CD4-positive, alpha-beta T cell treated with Interleukin-6 at 100 ng/mL for 8 hours (primary cell): ENCODE measurements at places on chromosomes 1 and 21.

GRCh38 chr1:165138960-165139359, 217.6 kb downstream of the LMX1A start:
- no peak for DNase-seq

DNA sequence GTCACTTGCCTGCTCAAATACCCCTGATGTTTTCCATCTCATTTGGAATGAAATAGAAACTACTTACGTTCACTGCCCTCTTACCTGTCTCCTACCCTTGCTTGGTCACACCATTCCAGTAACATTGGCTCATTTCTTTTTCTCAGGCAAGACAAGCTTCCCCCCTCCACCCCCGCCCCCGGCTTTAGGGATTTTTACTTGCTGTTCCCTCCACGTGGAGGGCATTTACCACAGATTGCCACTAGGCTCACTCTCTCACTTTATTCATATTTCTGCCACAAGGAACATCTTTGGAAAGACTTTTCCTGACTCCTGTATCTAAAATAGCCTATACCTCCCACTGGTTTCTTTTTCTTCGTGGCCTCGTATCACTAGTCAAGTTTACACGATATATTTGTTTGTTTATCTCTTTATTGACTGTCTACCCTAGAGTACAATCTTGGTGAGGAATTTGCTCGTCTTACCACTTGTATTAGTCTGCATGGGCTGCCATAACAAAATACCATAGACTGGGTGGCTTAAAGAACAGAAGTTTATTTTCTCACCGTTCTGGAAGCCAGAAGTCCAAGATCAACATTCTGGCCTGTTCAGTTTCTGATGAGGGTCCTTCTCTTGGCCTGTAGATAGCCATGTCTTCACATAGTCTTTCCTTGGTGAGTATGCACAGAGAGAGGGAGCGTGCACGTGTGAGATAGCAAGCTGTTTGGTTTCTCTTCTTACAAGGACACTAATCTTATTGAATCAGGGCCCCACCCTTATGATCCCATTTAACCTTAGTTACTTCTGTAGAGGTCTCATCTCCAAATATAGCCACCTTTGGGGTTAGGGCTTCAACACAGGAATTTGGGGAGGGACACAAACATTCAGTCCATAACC, 126.2 kb downstream of the NRDC start:
- DNase-seq = no peak

DNA sequence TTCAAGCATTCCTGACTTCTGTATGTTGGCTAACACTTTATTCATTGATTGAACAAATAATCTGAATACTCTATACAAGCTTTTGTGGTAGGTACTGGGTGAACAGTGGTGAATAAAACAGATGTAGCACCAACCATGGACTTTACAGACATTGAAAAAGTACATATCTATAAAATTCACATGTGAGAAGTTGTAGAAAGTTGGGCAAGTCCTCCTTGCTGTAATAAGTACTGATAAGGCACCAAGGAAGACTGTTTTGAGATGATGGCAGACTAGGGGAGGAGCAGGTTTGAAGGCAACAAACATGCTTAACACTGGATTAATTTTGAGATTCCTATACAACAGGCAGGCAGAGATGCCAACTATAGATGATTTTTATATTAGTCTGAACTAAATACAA, 42.4 kb downstream of the RNF2 start:
- no peak for DNase-seq

GRCh38 chr1:78297836-78298235, 192.9 kb upstream of the PTGFR start:
- no peak for DNase-seq

DNA sequence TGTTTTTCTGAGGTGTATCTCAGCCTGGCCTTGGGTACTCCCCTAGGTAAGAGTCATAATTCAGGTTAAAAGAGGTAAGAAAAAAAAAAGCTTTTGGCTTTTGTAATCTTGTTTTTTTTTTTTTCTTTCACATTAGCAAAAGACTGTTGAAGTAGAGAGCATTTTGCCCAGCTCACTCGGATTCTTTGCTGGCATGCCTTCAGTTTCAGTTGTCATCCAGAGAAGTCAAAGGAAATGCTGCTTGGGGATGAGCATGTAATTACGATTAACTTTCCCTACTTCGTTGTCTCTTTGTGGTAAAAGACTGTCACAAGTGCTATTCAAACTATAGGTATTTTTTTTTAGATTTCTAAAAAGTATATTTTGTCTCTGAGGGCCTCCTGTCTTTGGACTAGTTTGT, 6.3 kb downstream of the BACH1 start:
- no peak for DNase-seq

DNA sequence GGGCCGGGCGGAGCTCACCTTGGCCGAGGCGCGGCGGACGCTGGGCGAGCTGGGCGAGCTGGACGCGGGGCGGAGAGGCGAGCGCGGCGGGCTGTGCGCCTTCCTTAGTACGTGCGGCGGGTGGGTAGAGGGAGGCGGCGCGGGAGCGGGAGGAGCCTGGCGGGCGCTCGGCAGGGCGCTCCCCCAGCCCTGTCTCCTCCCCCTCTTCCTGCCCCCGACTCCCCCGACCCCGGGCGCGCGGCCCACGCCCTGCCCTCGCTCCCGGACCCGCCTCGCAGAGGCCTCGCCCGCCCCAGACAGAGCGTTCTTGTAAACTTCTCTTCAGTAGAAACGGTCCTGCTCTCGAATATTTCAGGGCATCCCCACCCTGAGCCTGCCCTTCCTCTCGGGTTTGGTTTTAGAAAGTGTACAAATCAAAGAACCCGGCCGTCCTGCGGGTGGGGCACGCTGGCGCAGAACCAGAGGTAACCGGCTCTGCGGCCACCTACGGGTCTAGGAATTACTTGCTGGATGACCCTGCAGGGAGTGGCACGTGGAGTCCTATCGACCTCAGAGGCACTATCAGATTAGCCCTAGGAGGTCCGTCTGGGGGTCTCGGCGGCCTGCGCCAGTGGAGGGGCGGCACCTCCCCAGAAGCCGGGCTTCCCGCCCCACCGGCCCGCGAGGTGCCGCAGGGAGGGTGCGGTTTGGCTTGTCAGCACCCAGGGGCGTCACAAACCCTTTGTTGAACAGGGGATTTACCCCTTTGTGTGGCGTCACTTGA, at the start of gene S100A10:
Gene S100A10, minus strand, starts transcription at position 126 of the 763 bp plus-strand sequence. CDS start 7,629 bp downstream, outside the sequence.
- DNase-seq = peak; percentile 83

DNA sequence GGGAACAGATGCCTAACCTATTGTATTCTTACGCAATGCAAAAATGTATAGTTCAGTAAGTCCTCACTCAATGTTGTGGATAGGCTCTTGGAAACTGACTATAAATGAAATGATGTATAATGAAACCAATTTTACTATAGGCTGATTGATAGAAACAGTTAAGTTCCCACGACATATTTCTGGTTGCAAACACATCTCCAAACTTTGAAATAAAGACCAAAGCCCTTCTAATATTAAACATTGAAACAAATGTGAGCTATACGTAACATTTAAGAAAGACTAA, 29.1 kb downstream of the MAP3K21 start:
- DNase-seq = no peak

DNA sequence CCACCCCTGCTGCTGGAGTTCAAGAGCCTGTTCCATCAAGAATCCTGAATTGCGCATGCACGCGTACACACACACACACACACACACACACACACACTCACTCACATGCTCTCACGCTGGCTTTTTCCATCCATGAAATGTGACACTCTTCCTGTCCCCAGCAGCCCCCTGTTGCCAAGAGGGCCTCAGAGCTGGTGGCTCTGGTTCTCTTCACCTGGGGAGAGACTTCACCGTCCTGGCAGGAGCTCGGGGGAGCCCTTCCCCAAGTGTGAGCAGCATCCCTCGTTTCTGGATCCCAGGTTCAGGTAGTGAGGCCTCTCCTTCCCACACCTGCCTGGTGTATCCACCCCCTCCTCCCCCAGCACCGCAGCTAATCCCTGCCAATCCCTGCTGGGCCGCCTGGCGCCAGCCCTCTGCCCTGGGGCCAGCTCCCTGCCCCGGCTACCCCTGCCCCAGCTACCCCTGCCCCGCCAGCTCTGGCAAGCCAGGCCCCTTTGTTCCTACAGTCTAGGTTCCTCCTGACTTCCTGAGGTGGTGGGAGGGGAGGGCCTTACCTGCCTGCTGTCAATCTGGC, 9.9 kb downstream of the PLOD1 start:
- DNase-seq = no peak

GRCh38 chr1:180501865-180502360, 464 bp downstream of the ACBD6 start:
- DNase-seq = peak; percentile 14

- DNase-seq = no peak
Measured at GRCh38 chr1:177848577-177848976, 121.3 kb downstream of the SEC16B start.

- no peak for DNase-seq
Measured at GRCh38 chr1:212909652-212910063, 40.7 kb upstream of the VASH2 start.

DNA sequence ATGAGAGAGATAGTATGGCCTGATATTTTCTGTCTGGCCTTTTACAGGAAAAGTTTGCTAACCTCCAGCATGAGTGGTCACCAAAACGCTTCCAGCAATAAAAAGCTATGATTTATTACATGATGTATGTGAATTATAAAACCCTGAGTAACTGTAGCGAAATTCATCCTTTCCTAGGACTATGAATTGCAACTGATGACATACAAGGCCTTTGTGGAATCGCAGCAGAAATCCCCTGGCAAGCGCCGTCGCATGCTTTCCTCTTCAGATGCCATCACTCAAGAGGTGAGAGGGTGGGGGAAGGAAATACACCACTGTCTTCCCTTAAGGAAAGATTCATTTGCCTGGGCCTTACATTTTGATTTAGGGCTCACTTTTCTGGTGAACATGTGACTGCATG, 117.9 kb downstream of the MACF1 start:
- DNase-seq = no peak

DNA sequence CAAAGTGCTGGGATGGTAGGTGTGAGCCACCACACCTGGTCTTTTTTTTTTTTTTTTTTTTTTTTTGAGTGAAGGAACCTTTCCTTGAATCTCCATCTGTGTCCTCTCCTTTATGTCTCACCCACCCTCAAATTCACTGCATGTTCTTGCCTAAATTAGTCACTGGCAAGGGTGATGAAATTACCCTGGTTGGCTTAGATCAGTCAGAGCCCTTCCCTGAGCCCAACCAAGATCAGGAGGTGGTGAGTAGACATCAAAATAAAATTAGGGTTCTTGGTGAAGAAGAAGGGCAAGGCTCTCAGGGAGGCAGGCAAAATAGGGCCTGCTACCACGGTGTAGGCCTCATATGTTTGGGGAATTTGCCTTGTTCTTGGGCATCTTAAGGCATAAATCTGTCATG, 5.3 kb upstream of the TNN start:
- no peak for DNase-seq

DNA sequence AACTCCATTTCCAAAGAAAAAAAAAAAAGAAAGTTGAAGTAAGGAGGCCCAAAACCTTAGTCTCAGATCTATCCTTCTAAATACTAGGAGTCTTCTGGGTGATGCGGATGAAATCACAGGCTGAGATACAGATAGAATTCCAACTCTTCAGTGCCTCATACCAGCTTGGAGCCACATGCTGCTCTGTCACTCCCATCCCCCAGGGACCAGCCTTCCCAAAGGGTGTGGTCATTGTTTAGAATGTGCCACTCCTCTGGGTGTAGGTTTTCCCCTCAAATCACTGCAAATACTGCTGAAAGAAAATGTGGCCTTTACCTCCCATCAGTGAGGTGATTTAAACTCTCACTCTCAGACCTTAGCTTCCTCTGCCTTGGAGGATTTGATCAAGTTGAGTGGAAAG, 112.9 kb downstream of the CDC7 start:
- no peak for DNase-seq

DNA sequence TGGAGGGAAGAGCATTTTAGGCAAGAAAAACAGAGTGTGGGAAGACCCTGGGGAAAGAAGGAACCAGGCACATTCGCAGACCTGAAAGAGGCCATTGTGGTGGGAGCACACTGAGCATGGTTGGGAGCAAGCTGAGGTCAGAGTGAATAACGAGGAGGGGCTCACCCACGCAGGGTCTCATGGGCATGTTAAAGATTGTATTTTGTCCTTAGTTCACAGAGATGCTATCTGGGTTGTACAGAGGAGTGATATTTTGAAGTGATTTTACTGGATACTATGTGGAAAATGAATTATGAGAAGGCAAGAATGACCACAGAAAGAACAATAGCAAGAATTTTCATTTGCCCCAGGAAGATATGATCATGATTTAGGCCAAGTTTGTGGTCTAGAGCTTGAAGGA, 578.3 kb upstream of the NR5A2 start:
- no peak for DNase-seq

GRCh38 chr1:59332983-59333382, 36.1 kb downstream of the FGGY start:
- DNase-seq = no peak

- DNase-seq = no peak
Measured at GRCh38 chr1:7727809-7728471, 43.2 kb upstream of the VAMP3 start.

GRCh38 chr1:105317976-105318375, 1568.3 kb downstream of the AMY1C start:
- no peak for DNase-seq

DNA sequence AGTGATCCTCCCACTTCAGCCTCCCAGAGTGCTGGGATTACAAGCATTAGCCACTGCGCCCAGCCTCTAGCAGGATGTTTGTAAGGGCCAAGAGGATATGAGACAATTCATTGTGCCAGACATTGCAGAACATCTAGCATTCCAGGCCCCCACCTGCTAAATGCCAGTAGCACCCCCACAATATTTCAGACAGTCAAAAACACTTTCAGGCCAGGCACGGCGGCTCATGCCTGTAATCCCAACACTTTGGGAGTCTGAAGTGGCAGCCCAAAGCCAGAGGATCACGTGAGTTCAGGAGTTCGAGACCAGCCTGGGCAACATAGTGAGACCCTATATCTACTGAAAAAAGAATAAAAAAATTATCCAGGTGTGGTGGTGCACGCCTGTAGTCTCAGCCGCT, 12.9 kb downstream of the PPIE start:
- no peak for DNase-seq

DNA sequence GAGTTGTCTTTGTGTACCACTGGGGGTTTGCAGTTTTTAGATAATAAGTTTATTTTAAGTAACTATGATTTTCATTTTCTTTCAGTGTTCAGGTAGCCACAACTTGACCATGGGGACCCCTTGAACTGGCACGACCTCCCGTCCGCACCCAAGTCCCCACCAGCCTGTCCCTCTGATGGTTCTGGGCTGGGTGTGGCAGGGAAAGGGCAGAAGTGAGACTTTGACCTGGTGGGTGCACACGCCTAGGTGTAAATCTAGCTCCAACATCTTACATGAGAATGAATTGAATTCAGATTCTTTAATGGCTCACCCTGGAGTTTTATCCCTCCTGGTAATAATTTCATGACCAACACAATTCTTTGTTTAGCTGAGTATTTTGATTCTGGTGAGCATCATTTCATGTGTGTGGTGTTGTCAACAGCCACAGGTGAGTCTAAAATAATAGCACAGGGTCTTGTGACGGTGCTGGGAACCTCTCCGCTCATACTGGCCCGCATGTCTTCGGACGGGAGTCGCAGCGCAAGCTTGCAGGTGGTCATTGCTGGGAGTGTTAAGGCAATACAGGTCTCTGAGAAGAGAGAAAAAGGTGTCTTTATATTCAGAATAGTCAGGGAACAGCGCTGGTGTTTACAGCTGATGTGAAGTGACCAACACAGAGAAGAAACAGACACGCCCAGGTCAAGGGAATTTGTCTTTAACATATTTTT, 50.8 kb upstream of the POFUT2 start:
- no peak for DNase-seq
